Neural crest cell (in vitro differentiated cells): ENCODE measurements at places on chromosomes 7 and 10. TPM values are rescaled to one million over a fixed set of nuclear protein-coding genes. Genes with fewer than 3 reads are reported as not detected.

- DNase-seq = no peak
These were observed 10.4 kb downstream of the VCL start for GRCh38 chr10:74008212-74008731.

DNA sequence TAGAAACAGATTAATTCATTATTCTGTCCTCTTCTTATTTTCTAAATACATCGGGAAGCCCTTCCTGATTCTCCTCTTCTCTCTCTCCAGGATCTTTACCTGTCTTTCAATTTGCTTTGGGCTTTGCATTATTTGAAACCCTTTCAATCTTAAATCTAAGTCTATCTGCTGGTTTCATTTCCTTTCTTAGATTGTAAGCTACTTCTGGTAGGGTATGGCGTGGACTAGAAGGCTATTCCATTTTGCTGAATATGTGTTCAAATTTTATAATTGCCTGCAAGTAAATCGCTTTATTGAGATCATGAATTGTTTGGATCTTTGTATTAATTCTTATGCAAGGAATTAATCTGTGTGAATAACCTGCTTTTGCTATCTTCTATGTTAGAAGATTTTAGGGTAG is 11.1 kb downstream of the STAM start:
- DNase-seq = no peak

GRCh38 chr10:84194424-84195043 is at the start of gene CDHR1:
CDHR1 (plus strand) TSS chr10:84194537; CDS start chr10:84194761, 224 bp downstream.
- peak; percentile 26 for DNase-seq

DNA sequence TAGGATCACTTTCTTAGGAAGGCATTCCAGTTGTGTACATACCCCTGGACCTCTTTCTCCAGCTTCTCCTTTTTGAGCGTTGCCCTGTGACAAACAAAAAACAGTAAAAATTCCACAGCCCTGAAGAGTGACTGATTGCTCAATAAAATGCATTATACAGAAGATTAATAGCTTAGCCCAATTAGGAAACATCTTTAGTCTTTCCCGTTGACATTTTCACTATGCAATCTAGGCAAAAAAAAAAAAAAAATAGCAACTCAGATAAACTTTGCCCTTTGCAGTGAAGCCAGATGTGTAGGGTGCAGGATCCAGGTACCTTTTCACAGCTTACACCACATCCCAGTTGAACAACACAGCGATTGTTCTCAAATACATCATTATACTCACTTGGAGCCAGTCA is 17.9 kb downstream of the COL28A1 start:
- DNase-seq = no peak

The DNAJC12 gene
- total RNA-seq = 3.8 and 4.1 TPM in 2 replicates
